Activated CD4-positive, alpha-beta T cell treated with anti-CD3 and anti-CD28 coated beads for 4 hours (primary cell): ENCODE measurements at places on chromosomes 1 and 21.

- DNase-seq: peak; percentile 62
Observed at GRCh38 chr1:202692959-202693555, 17.2 kb downstream of the SYT2 start.

DNA sequence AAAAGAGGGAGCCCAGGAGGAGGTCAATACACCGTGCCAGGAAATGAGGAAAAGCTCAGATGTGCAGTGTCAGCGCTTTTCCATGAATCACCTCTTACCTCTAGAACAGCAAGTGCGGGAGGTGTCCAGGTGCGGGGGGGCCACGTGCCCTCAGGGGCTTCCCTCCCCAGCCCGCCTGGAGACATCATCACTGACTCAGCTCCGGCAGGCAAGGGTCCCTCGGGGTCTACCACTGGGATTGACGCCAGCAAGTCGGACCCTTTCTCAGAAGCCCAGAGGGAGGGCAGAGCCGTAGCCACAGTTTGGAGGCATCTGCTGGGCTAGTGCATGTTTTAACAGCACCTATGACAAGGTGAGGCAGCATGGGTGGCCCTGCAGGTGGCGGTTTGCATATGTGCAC, 67.4 kb upstream of the TRAPPC10 start:
- DNase-seq: no peak

DNA sequence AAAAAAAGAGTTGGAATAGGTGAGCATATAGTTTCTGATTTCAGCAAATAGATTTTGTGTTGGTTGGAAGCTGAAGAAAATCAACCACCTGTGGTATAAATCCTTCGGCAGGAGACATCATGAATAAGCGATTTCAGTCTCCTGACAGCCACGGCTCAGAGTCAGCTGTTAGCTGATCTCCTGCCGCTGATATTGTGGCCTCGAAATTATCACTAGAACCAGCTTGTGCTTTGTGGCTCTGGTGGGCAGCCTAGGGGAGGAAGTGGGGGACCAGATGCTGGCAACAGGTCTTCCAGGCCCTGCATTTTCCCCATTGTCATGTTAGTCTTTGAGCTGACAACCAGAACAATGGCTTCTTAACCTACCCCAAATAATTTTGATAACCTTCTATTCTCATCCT, 842 bp upstream of the GCSAML start:
- no peak for DNase-seq

DNA sequence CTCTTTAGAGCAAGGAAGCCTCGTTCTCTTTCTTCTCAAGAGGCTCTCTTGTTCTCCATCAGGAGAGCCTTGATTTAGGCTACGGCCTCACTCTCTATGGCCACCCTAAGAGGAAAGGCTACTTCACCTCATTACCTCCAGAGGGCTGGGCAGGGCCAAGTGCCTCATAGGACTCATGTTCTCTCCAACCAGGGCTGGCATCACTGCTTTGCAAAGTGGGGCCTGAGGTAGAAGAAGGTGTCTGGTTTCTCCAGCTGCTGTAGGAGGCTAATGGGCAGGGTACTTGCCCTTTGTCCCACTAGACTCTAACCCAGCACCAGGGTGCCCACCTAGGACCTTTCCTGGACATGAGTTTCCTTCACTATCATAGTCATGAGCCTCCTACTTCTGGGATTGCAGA, 2.1 kb upstream of the ATXN7L2 start:
- DNase-seq: no peak

- DNase-seq: no peak
Observed at GRCh38 chr1:204435872-204436271, 24.3 kb upstream of the PPP1R15B start.

DNA sequence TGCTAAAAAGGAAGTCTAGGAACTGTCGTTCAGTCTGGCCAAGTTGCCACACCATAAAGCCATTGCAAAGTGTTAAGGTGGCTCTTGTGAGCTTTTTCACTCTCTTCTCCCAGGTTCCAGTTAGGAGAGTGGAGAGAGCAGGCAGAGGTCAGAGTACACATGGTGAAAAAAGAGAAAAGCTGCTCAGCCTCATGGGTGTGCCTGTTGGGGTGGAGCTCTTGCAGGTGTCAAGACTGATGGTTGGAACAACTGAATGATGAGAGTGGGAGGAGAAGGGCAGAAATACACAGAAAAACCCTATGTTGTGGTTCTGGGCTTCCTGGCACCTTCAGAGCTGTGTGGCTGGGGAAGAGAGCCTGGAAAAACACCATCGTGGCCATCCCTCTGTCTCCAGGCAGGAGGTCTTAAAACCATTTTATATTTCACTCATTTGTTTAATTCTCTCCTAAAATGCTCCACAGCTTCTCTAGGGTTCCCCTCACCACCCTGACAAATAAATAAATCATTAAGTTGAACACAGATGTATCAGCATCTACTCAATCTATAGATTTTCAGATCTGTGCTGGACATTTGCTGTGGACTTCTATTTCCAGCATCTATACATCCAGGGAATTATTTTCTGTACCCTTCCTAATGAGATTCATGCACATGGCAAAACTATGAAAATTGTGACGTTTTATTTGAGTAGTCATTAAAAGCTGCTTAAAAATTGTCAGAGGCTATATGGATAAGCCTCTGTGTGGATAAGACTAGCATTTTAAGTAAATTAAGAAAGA, 17.5 kb downstream of the UBASH3A start:
- DNase-seq: peak; percentile 42

DNA sequence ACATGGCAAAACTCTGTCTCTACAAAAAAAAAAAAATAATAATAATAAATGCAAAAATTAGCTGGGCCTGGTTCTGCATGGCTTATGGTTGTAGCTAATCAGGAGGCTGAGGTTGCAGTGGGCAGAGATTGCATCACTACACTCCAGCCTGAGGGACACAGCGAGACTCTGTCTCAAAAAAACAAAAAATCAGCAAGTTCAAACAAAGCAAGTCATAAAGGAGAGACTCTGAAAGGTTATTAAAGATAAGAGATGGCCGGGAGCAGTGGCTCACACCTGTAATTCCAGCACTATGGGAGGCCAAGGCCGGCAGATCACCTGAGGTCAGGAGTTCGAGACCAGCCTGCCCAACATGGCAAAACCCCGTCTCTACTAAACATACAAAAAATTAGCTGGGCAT, 28.8 kb downstream of the COP1 start:
- no peak for DNase-seq

GRCh38 chr1:224182866-224183590, at the start of gene DEGS1:
Gene DEGS1 (plus strand): TSS chr1:224183240. CDS start chr1:224183337, 97 bp downstream.
- peak; percentile 85 for DNase-seq

GRCh38 chr1:2631136-2632050, 1.4 kb downstream of the MMEL1 start:
- no peak for DNase-seq

- no peak for DNase-seq
Observed at GRCh38 chr1:61925591-61926298, 183.5 kb downstream of the PATJ start.

DNA sequence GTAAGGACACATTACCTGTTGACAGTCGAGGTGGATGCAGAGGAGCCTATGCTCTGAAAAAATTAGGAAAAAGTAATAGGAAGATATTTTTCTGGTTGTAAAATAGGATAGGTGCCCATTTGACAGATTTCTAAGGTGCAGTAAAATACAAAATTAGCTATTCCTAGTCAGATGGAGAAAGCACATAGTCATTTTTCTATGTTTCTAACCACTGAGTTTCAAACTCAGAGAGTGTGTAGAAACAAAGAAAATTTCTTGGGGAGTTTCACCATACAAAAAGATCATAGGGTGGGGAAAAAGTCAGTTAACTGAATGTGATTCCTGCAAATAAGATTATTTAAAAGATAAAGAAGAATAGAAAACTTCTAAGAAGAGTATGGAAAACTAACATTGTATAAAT, 666.9 kb downstream of the KCNT2 start:
- DNase-seq: no peak

DNA sequence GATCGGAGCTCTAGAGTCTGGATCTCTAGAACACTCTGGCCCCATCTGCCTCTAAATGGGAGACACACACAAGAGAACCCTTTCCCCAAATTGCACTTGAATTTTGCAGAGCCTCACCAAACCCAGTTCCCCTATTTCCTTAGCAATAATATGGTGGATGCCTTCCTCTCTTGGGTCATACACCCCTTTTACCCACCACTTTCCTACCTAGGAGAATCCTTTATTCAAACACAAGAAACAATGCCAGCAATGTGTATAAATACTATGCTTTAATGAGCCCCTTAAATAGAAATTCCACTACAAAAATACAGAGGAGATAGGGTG, 760 bp upstream of the SF3B4 start:
- no peak for DNase-seq

DNA sequence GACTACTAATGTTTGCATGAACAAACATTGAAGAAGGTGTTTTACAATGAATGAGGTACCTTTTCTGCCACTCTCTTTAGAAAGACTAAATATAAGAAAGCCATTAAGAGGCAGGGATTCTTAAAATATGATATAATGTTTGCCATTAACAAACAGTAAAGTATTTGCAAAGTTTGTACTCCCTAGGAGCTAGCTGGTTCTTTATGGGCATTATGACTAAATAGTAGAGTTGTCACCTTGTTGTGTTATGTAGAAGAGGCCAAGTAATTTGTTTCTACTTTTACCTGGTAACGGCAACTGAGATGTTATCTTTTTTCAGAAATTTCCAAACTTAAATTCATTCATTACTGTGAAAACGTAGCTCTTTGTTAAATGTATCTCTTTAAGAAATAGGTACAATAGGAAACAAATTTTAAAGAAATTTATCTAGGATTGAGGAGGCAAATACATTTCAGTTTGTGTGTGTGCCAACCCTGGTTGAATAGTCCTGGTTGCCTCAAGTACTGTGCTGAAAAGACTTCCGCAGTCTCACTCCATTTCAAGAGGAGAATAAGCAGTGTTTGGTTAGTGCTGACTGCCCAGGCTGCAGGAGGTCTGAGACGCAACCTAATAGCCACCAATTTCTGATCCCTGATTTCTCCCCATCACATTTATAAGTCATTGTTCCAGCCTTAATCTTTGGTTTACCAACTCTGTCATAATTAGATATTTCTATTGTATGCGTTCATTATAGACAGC, 52.1 kb downstream of the WDR3 start:
- DNase-seq: no peak

- no peak for DNase-seq
Observed at GRCh38 chr1:229266832-229267500, 3.9 kb upstream of the RAB4A start.

GRCh38 chr1:175380521-175381300, 188.1 kb upstream of the KIAA0040 start:
- no peak for DNase-seq

DNA sequence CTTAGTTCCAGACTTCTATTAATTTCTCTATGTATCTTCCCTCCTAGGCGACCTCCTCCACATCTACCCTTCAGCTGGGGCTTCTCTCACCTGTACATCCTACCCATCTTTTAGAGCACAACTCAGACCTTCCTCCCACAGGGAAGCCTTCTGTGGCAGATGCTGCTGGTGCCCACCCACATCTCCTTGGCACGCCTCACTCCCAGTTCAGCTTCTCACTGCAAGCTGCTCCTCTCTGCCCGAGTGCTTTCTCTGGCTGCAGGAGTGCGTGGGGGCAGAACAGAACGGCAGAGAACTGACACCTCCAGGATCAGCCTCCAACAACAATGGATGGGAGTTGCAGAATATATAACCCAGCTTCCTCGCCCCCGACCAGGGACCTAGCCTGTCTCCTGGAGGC, 36.5 kb downstream of the ZBTB18 start:
- no peak for DNase-seq

DNA sequence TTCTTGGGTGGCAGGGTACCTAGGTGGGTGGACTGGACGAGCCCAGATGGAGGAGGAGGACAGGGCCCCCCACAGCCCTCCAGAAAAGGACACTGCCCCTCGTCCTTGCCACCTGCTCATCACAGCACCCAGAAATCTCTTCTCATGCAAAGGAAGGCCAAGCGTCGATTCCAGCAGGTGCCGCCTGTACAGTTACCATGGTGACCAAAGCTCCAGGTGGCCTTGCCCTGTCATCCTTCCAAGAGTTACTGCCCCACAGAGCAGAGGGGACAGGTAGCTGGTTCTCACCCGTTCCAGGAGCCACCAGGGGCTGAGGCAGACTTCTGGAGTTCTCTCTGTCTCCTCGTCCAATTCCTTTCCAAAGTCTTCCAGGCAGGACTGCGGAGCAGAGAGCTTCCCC, 119.9 kb upstream of the VAMP3 start:
- no peak for DNase-seq

- DNase-seq: no peak
Observed at GRCh38 chr1:110068646-110069403, 1.6 kb downstream of the ALX3 start.
